Stomach (tissue), 19 donors: ENCODE measurements at places on chromosomes 3 and 15. TPM values are rescaled to one million over a fixed set of nuclear protein-coding genes. Genes with fewer than 3 reads are reported as not detected.

GRCh38 chr3:158642474-158643210 is 1.7 kb upstream of the GFM1 start:
- no peak for DNase-seq

GRCh38 chr3:12705981-12706380 is 42.1 kb upstream of the RAF1 start:
- DNase-seq, result no peak

DNA sequence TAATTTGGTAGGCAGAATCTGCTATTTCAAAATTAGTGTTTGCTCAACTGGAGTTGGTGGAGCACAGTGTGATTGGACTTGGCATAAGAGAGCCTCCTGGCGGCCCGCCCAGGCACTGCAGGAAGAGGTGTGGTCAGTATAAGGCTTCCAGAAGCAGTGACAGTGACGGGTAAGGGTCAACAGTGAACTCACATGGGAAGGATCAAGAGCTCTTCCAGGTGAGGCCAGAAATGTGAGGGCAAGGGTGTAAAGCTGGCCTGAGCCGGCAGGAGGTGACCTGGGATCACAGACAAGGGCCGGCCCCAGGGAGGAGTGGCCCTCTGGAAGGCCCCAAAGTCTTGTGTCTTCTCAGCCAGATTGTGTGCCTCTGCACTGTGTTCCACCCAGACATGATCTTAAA is 93.2 kb upstream of the RNF7 start:
- peak; percentile 85 for DNase-seq

DNA sequence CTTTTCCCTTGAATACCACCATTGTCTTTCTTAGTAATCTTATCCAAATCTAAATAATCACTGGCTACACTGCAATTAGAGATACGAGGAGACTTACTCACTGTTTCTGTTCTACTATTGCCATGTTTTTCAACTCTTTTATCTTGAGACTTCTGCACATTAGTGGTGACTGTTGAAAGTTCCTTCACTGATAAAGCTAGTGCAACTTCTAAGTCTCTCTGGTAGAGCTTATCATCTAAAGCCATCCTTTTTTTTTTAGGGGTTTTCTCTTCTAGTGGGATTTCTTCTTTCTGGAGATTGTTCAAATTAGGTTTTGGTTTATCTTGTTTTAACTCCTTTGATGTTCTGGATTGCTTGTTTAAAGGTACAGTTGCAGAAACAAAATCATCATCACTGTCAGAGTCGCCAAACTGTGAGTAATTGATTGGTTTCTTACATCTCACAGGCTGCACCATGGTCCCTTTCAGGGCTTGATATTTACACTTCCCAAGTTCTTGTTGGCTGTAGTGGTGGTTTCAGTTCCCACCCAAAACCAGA is 37.7 kb downstream of the NCK1 start:
- DNase-seq, result no peak

DNA sequence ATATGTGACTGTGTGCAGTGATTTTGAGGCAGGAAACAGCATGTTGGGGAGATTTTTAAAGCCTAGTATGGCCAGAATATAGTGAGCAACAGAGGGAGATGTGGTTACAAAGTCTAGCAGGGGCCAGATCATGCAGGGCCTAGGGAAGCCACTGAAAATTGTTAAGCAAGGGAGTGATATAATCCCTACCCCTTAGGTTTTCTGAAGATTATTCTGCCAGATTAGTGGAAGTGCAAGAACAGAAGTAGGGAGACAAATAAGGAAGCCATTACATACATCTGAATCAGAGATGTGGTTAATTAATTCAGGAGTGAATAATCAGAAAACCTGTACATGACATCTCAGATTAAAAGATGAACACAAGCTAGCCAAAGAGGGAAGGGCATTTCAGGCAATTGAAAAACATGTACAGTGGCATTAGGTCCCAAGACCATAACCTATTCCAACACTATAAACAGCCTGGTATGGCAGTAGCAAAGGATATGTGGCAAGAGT is 54.8 kb downstream of the MSL2 start:
- DNase-seq, result no peak

DNA sequence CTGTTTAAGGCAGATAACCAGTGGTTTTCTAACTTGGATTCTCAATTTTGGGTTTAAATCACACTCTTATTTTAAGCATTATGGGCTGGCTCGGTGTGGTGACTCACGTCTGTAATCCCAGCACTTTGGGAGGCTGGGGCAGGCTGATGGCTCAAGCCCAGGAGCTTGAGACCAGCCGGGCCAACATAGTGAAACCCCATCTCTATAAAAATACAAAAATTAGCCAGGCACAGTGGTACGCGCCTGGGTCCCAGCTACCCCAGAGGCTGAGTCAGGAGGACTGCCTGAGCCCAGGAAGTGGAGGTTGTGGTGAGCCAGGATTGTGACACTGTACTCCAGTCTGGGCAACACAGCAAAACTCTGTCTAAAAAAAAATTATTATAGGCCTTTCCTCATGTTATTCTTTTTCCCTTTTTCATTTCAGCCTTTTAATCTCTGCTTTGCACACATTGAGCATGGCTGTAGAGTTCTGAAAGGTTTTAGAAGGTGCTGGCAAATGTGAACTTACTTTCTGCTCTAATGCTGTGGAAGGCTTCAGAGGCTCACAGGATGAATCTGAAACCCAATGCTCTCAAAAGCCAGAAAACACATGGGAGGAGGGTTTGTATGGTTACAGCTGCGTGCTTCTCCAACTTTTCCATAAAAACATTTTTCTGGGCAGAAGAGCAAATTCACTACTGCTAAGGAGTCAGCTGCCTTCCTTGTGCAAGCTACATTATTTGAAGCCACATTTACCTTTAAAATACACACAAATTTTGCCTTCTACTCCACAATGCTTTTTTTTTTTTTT is 32.5 kb downstream of the CHAC1 start:
- no peak for DNase-seq

GRCh38 chr3:139120086-139121056 is 75.7 kb upstream of the PRR23C start:
- DNase-seq, result peak; percentile 43

DNA sequence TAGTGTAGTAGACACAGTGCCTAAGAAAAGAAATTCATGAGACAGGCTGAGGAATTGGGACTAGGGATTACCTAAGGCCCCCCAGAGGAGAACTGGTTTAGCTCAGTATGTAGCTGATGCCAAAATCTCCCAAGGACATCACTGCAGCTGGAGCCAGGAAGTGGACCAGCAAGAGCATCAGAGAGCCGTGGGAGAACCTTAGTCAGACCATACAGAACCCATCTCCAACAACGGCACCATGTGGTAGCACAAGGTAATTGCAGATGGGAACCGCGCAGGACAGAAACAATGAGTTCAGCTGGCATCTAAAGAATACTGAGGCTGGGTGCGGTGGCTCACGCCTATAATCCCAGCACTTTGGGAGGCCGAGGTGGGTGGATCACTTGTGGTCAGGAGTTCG is 81.7 kb downstream of the WNT5A start:
- peak; percentile 11 for DNase-seq

DNA sequence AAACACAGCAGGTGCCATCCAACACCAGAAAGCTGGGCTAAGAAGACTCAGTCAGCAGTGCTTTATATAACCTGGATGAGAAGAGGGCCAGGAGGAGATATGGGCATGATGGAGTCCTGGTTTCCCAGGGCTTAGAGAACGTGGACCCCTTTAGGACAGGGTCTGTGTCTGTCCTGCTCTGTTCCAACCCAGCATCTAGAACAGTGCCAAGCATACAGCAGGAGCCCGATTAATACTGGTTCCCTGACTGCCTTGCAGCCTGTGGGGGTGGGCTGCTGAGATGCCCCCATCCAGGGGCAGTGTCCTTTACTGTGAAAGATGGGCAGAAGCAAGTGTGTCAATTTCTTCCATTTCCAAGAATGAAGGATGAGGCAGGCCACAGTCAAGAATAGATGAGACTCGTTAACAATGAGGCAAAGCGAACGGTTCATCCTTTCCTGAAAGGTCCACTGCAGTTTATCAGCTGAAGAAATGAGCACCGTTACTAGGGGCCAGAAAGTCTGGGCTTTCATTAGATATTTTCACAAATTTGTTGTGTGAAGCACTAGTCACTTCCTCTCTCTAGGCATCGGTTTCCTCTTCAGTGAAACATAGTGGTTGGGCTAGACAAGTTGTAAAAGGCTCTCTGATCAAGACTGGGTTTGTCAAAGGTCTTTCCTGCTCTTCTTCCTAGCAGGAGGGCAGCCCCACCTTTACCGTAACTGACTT is 72.0 kb upstream of the HERC1 start:
- DNase-seq, result peak; percentile 32

GRCh38 chr3:40876496-40876895 is 322.8 kb upstream of the CTNNB1 start:
- no peak for DNase-seq

DNA sequence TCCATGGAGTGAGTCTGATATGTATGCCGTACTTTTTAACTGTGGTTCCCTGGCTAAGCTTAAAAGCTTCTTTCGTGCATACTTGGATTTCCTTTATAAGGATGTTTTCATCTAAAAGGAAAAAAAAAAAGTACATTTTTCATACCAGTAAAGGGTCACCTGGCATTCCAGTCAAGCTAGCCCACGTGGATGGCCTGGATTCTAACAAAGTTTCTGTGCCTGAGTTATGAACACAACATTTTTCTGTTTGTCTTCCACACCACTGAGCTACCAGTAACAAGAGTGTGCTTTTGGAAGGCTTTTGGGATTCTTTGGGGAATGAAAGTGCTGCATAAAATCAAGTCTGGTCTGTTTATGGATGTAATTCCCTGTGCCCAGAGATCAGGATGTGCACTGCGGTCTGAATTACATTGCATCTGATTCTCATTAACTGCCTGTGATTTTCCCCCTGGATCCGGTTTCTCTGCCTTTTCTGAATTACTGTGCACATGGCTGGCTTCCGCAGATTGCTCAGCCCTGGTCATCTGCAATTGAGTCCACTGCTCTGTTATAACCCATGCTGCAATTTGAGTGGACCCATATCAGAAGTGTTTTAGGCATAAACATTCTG is 38.2 kb upstream of the MAGI1 start:
- no peak for DNase-seq

GRCh38 chr15:75455424-75455981 is 4.0 kb upstream of the SIN3A start:
- DNase-seq, result peak; percentile 96

DNA sequence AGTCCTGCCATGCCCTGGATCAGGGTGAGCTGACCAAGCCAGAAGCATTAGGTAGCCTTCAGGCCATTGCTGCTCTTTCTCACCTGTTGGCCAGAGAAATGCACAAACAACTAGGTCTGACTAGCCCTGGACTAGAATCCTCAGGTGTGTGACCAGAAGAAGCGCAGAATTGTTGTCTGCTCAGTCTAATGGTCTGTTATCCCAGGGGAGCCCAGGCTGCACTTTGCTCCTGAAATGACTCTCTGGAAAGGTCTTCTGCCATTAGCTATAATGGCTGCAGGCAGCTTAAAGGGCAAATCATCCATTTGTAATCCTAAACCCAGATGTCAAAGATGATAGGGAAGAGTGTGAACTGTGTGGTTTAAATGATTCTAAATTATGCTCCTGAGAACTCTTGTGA is 246.1 kb downstream of the NFKBIZ start:
- DNase-seq, result no peak

DNA sequence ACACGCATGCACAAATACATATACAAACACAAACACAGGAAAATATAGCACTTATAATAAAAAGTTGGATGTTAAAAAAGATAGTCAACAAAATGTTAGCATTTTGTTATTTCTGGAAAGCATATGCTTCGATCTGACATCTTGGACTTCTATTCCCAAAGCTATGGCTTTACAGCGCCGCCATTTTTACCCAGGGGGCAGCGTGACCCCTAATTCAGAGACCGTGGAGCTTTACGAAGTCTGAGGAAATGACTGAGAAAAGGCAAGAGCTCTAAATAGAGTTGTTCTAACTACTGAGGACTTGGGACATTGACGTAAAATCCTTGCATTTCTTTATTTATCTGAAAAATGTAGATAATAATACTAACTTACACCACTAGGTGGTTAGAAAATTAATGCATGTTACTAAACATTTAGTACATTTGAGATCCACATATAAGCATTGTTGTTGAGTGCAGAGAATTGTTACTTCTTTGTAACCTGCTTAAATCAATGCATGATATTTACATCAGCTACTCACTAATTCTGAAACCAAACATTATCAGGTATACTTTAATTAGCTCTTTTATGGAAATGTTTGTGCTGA is 155.4 kb downstream of the TP63 start:
- no peak for DNase-seq

GRCh38 chr3:50525987-50526386 is 22.6 kb upstream of the CACNA2D2 start:
- DNase-seq, result peak; percentile 35

DNA sequence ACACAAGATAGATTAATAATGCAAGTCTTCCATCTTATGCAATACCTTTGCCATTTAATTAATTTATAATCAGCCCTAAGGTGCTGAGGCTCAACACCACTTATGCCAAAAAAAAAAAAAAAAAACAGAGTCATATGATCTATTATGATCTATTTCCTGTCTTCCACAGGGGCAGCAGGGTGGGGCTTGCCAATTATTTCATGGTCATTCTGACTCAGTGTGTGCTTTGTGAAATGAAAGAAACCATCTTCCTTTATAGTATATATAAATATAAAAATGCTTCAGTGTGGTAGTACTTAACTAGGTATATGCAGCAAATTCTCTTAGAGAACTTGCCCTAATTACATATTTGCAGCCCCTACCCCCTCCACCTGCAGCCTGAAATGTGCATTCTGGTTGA is 7.2 kb upstream of the RARB start:
- no peak for DNase-seq

DNA sequence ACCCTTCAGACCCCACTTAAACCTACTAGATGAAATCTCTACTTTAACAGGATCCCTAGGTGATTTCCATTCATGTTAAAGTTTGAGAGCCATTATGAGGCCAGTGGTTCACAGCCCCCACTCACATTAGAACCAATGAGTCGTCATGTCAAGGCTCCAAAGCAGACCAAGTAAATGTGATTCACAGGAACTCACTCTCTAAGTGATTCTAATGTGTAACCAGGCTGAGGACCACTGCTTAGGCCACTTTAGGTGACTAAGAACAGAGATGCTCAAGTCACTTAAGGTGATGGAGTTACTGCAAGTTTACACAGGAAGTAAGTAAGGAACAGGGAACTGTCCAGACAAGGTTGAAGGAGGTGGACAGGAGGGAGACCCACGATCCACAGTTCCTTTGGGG is 7.7 kb downstream of the GALNT15 start:
- no peak for DNase-seq

DNA sequence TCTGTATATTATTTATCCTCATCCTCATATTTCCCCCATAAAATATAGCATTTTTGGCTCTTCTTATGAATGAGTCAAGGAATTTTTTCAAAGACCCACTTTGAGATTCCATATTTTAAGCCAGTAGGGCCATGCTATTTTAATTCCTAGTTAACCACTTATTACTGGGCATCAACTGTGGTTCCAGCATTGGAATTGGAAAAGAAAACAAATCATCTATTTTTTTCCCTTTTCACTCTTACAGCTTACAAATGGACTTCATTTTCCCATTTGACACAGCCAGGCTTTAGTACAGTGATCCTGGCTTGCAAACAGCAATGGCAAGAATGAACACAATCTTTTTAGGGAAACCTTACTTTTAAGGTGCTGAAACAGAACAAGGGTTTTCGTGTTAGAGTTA is 19.4 kb upstream of the PLCL2 start:
- no peak for DNase-seq

- no peak for DNase-seq
Measured at GRCh38 chr15:51114437-51115119, 19.9 kb upstream of the TNFAIP8L3 start.

The CFAP92 gene
- 0.50 TPM for polyA plus RNA-seq

The CEP152 gene
- polyA plus RNA-seq, result 1.8 TPM

The RBP2 gene
- polyA plus RNA-seq, result not detected

The DPH3 gene
- 9.4 TPM for polyA plus RNA-seq

The CD200 gene
- 2.2 TPM for polyA plus RNA-seq

The GP5 gene
- polyA plus RNA-seq, result not detected

The FEZF2 gene
- not detected for polyA plus RNA-seq

The LSG1 gene
- 7.3 TPM for polyA plus RNA-seq

The HTR3D gene
- not detected for polyA plus RNA-seq

The SELENOK gene
- polyA plus RNA-seq, result 83.1 TPM

The ZNF501 gene
- 2.6 TPM for polyA plus RNA-seq
